ENCODE measurements at places on chromosomes 1 and 21.

- no peak for DNase-seq
Observed at GRCh38 chr1:46637444-46638083, 21.0 kb upstream of the MOB3C start.

GRCh38 chr1:182674346-182675246 lies 9.8 kb downstream of the RGS8 start:
- DNase-seq, result no peak

GRCh38 chr1:227766015-227766634 lies 30.9 kb downstream of the SNAP47 start:
- no peak for DNase-seq

DNA sequence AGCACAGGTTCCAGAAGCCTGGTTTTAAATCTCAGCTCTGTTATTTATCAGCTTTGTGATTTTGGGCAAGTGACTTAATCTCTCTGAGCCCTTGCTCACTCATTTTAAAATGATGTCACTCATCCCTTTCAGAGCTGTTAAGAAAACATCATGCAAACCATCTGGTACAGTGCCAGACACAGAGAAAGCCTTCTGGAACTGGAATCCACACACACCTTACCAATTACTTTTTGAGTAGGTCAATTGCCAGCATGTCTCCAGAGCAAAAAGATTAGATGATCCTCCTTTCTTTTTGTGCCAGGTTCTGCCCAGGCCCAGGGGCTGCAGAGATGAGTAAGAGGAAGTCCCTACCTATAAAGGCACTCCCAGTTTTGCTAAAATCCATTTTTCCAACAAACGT lies 61.3 kb downstream of the ROR1 start:
- DNase-seq, result no peak

DNA sequence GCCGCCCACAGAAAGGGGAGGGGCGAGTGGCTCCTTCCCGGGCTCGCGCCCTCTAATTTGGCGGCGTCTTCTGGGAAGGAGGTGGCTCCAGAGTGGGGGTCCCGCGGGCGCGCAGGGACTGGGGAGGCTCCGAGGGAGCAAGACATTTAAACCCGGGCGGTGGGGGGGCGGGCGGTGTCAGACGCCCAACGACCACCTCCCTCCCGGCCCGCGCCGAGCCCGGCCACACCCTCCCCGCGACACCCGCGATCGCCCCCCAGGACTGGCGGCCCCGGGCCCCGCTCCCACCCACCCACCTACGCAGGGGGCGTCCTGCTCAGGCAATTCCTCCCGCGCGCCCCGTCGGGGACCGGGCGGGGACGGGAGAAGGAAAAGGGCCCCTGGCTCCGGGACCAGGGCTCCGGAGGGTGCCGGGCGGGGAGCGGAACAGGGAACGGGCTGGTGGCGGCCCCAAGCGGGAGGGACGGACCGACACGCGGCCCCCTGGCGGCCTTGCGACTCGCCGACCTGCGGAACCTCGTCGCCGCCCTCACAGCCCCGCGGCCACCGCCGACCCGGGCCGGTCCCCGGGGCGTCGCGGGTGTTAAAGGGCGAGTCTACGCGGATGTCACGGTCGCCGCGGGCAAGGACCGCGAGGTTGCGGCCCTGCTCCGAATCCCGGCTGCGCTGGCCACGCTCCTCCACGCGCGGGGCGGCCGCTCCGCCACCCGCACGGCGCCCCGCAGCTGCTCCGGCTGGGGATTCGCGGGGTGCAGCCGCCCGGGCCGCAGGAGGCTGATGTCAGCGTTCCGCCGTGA lies 94.0 kb upstream of the FMN2 start:
- peak; percentile 34 for DNase-seq

All from suppressor macrophage treated with lipopolysaccharide for 4 hours (primary cell).